ENCODE measurements at places on chromosomes 3 and 15.

DNA sequence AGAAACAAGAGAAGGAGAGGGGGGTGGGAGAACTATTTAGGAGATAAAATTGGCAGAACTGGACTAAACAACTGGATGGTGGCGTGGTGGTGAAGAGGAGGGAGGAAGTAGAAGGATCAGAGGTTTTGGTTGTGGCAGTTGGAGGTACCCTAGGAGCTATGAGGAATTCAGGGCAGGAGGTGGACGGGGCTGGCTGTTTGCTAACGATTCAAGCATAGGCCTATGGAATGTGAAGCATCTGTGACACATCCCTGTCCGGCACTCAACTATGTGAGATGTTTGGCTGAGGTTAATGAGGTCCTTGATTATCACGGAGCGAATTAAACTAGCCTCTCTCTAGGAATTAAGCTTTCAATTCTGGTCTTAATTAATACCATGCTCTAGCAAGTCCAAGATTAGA, 13.5 kb downstream of the TARS3 start:
- DNase-seq: peak; percentile 44

- no peak for DNase-seq
Measured at GRCh38 chr3:169992781-169993180, 26.2 kb downstream of the SEC62 start.

- no peak for DNase-seq
Measured at GRCh38 chr15:66670762-66671580, 31.1 kb upstream of the SMAD6 start.

DNA sequence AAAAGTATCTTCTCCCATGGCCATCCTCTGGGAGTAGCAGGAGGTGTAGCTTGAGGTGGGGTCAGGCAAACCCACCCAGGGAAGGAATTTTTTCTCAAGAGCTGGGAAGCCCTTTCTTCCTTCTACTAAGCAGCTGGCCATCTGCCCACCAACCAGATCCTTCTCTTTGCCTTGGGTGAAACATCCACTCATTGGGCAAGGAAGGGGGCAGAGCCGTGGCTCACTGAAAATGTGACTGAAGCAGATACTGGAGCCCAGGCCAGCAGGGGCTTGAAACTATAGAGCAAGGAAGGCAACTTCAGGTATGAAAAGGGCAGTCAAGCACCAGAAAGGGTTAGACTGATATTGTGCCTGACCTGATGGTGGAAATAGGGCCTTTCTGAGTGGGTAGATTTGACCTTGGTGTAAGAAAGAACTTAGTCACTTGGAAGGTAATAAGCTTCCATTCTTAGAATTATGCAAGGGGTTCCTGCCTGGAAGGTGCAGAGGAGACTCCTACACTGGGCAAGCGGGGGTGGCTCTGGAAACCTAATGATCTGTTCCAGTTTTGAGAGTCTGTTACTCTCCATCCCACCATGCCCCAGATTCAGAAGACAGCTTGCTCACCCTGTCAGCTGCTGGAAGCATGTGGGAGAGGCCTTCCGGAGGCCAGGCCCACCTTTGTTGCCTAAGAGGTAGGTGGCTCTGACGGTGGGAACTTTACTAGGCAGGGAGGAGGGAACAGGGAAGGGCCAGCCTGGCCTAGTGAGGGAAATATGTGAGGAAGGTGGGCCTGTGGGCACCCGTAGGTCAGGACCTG, 22.0 kb upstream of the PLA2G4E start:
- DNase-seq: no peak

DNA sequence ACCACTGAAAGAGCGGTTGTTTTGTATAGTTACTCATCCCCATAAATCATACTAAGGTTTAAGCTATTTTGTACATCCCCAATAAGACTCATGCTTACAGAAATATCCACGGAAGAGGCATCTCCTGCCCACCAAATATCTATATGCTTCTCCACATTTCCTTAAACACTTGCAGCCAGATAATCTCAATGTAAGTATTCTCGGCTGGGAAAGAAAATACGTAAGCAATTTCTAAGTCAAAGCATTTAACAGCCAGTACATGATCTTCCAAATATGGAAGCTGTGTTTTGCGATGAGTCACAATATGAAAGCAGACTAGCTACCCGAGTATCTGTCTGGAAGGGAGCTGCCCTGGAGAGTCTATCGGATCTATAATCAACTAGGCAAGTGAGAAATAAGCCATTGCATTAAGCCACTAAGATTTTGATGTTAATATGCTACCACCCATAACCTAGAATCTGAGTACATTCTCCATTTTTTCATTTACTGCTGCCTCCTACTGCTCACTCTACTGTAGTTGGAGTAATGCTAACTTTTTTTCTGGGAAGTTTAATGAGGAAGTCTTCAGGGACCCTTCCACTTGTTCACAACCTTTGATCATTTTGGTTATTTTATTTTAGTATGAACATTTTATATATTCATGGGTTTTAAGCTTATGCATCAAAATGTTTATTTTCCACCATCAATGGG, 26.9 kb upstream of the ZMAT3 start:
- no peak for DNase-seq

- no peak for DNase-seq
Measured at GRCh38 chr3:14455571-14456317, 53.3 kb downstream of the SLC6A6 start.

DNA sequence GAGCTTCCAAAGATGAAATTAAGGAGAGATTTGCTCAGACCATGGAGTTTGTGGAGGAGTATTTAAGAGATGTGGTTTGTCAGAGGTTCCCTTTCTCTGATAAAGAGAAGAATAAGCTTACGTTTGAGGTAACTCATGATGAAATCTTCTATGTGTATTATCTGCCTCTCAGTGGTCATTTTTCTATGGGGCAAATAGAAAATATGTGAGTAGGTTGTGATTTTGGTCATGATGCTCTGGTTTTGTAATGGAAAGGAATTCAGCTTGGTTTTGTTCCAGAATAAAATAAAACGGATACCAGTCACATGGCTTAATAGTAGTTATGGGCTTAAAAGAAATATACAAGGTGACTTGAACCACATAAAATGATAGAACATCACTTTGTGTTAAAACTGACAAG, 181.1 kb downstream of the ITPR1 start:
- DNase-seq: no peak

DNA sequence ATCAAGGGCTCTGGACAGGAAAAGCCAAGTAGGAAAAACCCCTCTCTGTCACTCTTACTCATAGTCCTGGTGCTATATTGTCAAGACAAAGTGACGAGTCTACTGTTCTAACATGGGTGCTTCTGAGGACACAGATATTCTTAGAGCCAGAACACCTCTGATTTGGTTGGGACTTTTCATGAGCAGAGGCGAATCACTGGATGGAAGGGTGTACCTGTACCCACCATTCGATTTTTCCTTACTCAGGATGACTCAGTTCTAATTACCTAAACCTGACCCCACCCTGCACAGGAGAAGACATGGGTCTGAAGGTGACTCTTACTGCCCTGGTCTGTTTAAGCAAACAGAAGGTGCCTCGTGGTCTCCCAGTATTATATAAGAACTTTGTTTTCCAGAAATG, 58.5 kb downstream of the ABCC5 start:
- DNase-seq: no peak

- DNase-seq: no peak
Measured at GRCh38 chr3:5585085-5585484, 397.6 kb downstream of the EDEM1 start.

DNA sequence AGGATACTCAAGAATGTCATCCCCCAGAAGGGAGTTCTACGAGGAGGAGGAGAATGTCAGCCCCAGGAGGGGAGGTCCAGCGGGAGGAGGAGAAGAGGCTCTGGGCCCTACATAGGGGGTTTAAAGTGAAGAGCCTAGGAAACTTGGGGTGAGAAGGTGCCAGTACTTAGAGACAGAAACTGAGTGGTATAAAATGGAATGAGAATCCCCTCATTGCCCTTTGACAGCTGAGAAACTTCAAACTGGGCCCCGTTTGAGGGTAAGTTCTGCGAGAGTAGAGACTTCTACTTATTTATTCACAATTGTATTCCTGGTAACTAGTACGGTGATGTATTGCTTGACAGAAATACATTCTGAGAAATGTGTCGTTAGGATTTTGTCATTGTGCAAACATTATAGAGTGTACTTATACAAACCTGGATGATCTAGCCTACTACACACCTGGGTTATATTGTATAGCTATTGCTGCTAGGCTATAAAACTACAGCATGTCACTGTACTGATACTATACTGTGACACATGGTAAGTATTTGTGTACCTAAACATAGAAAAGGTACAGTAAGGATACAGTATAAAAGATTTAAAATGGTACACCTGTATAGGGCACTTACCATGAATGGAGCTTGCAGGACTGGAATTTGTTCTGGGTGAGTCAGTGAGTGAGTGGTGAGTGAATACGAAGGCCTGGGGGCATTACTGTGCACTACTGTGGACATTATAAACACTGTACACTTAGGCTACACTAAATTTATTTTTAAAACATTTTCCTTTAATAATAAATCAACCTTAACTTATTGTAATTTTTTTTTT, 62.0 kb downstream of the TSC22D2 start:
- DNase-seq: no peak

DNA sequence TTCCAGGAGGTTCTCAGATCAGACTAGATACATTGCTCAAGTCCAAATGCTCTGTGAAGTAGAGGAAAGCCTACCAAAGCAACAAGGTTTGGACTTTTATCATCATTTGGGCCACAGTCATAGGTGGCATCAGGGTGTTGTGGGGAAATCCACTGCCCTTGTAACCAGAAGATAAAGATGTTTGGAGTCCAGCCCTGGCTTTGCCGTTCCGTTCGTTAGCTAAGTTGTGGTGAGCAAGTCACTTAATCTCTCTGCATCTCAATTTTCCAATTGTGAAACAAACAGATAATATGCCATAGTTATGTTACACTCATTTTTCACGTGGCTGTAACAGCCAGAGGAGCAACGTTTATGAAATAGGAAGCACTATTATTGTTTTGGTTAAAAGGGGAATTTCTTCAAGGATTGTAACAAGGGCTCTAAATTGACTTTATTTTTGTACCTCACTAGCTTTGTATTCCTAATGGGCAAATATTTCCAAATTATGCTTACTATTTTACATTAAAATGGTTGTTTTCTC, 125.6 kb downstream of the CD47 start:
- DNase-seq: no peak

DNA sequence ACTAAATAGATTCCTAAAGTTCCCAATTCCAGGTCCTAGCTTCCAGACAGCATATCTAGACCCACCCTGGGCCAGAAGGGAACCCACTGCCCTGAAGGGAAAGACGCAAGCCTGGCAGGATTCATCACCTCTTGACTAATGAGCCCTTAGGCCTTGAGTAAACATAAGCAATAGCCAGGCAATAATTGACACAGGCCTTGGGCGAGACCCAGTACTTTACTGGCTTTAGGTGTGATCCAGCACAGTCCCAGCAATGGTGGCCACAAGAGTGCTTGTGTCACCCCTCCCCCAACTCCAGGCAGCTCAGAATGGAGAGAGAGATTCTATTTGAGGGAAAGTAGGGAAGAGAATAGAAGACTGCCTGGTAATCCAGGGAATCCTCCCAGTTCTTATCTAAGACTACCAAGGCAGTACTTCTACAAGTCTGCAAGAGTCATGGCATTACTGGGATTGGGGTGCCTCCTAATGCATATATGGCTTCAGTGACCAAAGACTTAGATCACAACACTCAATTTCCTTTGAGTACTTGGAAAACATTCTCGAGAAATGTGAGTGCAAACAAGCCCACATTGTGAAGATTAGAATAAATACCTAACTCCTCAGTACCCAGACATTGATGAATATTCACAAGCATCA, 30.4 kb upstream of the WWTR1 start:
- DNase-seq: no peak

DNA sequence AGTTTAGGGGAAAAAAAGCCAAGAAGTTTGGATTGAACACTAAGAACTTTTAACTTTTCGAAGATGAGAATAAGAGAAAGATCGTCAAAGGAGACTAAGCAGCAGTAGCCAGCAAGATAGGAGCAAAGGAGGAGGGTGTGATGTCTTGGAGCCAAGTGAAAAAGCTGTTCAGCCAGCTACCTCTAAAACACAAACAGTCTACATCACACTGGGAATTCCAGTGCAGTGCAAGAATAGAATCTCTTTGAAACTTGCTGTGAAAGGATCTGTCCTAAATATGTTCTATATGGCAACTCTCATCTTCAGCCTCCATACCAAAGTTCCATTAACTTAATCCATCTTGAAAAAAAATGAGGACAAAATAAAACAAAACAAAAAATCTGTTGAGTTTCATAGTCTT, 541.5 kb downstream of the MAGI1 start:
- no peak for DNase-seq

GRCh38 chr15:50886611-50887345, 21.7 kb upstream of the AP4E1 start:
- no peak for DNase-seq

- DNase-seq: no peak
Measured at GRCh38 chr3:133441867-133442270, 42.0 kb downstream of the BFSP2 start.

DNA sequence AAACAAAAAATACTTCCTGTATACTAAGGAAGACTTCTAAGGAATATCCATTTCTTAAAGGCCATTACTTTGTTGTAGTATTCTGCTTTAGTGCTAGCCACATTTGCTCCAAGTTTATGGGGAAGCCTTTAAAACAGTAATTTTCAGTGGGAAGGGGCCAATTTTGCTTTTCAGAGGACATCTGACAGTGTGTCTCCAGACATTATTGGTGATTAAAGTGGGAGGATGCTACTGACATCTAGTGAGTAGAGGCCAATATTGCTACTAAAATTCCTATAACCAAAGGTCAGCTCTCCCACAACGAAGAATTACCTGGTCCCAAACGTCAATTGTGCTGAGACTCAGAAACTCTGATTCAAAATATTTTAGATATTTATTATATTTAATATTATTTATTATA, 24.8 kb downstream of the SLC28A2 start:
- peak; percentile 15 for DNase-seq

DNA sequence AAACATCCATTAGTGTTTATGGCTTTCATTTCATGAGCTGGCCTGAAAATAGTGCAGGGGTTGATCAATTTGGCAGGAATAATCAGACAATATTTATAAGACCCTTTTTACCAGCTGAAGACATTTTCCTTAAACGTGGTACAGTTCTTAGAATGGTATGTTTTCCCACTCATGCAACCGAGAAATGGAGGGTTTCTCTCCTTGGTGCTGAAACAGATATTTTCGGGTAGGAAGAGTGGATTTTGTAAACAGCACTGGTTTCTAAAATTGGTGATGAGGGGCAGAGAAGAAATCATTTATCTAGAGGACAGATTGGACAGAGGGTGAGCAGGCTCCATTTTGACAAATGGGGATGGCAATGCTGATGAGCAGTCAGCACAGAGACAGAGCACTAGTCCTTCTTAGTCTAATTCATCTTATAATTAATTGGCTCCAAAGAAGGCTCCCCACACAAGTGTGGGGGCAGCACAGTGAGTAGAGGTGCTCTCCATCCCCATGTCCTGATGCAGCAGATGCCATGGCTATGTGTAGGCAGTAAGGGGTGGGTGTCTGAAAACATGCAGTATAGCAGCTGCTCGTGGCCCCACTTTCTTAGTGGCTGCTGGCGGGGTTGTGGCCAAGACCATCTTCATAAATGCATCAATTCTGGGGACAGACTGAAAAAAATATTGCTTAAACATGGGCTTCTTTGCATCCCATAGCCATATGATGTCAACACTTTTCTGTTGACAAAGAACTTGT, 18.1 kb upstream of the SLC7A14 start:
- no peak for DNase-seq

- DNase-seq: no peak
Measured at GRCh38 chr15:74978503-74978902, 16.9 kb upstream of the SCAMP5 start.

- DNase-seq: no peak
Measured at GRCh38 chr15:72585025-72585424, 69.5 kb upstream of the GOLGA6B start.

All from HS-5 (cell line).